ELF-1 (cell line): ENCODE measurements at places on chromosomes 1 and 21.

DNA sequence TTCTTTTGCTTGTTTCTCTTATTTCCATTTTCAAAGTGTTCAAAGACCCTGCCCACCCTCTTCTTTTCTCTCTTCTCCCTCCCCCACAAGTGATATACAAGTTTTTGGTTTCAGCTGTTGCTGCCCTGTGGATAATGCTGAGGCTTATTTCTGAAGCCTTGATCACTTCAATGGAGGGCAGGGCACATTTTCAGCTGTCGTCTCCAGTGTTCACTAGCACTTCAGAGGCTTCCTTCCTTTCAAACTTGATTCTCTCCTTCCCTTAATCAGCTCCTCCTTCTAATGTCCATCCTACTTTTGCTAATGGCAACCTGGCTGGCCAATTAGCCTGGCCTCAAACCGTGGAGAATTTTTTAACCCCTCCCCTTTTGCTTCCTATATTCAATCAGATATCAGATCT lies 435.7 kb upstream of the RUNX1 start:
- DNase-seq, result no peak

- no peak for DNase-seq
Measured at GRCh38 chr1:205309741-205310140, 11.8 kb downstream of the NUAK2 start.

GRCh38 chr1:180366371-180367068 lies 135.9 kb downstream of the ACBD6 start:
- no peak for DNase-seq

- no peak for DNase-seq
Measured at GRCh38 chr1:105072446-105072845, 1322.7 kb downstream of the AMY1C start.

DNA sequence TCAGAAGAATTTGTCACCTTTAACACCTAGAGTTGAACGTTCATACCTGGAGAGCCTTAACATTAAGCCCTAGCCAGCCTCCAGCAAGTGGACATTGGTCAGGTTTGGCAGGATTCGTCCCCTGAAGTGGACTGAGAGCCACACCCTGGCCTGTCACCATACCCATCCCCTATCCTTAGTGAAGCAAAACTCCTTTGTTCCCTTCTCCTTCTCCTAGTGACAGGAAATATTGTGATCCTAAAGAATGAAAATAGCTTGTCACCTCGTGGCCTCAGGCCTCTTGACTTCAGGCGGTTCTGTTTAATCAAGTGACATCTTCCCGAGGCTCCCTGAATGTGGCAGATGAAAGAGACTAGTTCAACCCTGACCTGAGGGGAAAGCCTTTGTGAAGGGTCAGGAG lies 52.3 kb downstream of the UBE4B start:
- DNase-seq, result peak; percentile 56

DNA sequence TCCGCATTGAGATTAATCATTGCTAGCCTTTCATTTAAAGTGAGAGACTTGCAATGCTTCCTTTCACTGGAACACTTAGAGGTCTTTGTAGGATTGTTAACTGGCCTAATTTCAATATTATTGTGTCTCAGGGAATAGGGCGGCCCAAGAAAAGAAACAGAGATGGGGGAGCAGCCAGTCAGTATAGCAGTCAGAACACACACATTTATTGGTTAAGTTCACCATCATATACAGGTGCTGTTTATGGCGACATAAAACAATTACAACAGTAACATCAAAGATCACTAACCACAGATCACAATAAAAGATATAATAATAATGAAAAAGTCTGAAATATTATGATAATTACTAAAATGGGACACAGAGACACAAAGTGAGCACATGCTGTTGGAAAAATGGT lies 29.4 kb downstream of the BARHL2 start:
- DNase-seq, result no peak

DNA sequence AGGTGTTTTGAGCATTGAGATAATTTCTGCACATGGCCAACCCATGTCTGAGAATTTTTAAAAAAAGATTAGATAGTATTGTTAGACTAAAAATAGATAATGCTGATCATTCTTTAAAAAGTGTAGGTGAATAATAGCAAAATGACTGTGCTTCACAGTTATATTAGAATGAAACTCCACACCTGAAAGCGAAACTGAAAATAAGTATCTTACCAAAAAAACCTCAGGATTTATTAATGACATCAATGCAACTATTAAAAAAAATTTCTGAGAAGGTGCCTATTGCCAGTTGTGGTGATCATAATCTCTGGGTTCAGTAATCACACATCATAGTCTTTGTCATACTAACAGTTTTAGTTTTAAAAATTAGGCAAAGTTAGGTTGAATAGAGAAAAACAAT lies 36.5 kb downstream of the PLA2G4A start:
- no peak for DNase-seq

GRCh38 chr1:209870151-209870831 lies 42.5 kb downstream of the UTP25 start:
- DNase-seq, result no peak

- no peak for DNase-seq
Measured at GRCh38 chr1:32878183-32878582, 7.5 kb upstream of the FNDC5 start.

DNA sequence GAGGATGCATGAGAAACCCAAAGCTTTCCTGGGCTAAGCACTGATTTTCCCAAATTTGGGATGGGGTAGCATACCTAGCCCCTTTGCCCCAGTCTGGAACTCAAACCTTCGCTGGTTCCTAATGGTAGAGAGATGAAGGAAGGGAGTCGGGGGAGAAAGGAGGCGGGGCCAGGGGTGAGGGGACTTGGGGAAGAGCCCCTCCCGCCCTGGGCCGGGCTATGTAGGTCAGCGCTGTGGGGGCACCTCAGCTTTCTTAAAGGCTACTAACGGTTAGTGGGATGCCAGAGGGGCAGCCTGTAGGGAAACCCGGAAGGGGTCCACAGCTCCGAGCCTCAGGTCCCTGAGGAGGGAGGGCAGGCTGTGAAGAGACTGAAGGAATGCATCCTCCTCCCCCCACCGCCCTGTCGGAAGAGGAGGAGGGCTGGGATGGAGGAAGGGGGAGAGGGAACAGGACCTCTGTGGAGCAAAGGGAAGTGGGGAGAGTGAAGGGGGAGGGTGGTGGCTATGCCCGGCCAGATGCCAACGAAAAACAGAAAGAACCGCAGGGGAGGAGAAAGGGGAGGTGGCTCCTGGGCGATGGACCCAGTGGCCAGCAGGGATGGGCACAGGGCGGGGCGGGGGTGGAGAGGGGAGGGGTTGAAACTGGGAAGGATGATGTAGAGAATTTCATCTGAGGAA lies 1.3 kb downstream of the CADM3 start:
- DNase-seq, result no peak

DNA sequence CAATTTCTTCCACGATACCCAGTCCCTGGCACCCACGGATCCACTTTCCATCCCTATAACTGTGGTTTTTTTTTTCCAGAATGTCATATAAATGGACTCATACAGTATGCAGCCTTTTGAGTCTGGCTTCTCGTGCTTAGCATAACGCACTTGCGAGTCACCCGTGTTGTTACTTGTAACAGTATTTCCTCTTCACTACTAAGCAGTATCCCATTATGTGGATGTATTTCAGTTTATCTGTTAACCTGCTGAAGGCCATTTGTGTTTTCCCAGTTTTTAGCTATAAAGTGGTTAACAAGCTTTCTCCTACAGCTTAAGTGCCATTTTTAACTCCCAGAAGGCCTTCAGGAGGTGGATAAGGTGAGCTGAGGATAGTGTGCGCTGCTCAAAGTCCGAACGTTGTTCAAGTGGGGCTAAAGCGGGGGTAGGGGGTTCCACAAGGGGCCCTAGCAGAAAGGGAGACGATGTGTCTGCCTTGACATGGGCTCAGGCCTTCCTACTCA lies 829 bp downstream of the ADAR start:
- DNase-seq, result peak; percentile 14

- no peak for DNase-seq
Measured at GRCh38 chr1:36908096-36908495, 126.2 kb downstream of the GRIK3 start.

DNA sequence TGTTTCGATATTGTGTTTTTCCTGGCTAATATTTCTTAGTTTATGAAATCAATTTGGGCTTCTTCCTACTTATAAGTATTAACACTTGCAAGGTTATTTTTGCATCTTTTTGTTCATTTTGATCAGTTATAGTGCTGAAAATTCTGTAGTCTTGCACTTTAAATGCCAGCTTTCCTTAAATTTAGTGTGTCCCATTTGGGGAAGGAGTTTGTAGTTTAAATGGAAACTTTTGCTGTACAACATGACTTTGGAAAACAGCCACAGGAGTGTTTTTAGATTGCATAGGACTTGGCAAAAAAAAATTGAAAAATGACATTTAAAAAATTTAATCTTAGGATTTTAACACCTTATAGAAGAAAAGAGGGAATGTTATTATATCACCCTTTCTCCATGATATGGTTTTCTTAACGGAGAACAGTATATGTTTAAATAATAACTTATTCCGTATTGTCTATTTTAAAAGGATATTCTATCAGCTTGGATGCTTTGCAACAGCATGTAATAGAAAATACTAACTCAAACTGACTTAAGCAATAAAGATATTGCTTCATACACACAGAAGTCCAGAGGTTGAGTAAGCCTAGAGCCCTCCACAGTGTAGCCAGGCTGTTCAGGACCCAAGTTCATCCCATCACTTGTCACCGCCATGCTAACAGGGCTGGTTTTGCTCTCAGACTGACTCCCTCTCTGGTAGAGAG lies 53.8 kb downstream of the LYPLAL1 start:
- no peak for DNase-seq

GRCh38 chr1:34792424-34792823 lies 375 bp upstream of the GJA4 start:
- no peak for DNase-seq

DNA sequence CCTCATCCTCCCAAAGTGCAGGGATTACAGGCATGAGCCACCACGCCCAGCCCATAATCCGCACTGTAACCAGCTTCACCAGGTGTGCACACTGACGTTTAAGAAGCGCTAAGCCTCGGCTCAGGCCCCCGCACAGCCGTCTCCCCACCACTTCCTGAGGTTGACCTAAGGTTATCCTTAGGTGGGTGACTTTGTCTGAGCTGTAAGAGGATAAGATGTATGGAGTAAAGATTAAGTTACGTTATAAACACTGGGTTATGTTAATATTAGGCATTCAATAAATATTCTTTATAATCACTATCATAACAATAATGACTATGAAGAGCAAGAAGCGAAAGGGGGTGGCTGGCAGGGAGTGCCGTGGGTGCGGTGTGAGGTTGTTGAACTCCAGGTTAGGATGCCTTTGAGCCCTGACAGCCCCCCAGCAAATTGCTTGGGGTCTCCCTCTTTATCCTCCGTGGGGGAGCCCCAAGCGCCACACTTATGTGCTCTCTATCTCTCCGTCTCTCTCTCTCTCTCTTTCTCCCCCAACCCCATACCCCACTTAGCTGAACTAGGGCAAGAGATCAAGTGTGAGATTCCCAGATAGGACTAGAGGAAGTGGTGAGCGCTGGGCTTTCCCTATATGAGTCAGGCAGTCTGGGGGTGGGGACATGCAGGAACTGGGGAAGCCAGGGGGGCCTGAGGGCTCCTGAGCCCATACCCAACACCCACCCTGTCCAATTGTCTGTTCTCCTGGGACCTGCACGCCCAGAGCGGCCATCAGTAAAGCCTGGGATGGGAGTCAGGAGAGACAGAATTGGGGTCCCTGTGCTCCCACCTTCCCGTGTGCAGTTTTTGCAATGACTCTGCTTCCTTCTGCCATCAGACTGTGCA lies 7.6 kb downstream of the EFHD2 start:
- DNase-seq, result no peak

DNA sequence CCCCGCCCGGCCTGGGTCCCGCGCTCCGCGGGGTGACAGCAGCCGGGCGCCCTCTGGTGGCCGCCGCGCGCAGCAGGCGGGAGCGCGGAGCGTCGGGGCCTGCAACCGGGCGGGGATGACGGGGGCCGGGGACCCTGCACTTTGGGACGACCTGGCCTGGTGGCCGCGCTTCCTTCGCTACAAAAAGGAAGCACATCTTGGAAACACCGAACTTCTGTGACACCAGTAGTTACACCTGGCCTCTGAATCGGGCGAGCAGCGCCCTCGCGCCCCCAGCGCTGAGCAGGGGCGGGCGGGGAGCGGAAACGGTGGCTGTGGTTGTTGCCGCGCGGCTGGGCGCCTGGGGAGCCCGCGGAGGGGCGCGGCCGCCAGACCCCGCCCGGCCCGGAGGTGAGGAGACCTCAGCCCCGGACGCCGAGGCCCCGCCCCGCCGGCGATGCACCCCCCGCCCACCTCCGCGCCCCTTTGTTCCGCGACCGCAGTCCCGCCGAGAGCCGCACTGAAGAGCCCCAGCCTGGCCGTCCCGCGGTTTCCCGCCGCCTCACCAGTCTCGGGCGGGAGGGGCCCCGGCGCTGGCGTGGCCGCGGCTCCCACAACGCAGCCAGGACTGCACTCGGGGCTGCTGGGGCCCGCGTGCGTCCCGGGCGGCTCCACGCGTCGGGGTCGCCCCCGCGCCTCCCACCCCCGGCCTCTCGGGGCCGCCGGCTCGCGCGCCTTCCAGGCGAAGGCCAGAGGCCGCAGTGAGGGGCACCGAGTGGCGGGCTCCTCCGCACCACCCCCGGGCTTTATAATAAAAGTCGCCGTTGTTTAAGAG lies 59.3 kb downstream of the H3-3A start:
- peak; percentile 85 for DNase-seq

- DNase-seq, result no peak
Measured at GRCh38 chr1:78015148-78015547, 10.4 kb downstream of the DNAJB4 start.

DNA sequence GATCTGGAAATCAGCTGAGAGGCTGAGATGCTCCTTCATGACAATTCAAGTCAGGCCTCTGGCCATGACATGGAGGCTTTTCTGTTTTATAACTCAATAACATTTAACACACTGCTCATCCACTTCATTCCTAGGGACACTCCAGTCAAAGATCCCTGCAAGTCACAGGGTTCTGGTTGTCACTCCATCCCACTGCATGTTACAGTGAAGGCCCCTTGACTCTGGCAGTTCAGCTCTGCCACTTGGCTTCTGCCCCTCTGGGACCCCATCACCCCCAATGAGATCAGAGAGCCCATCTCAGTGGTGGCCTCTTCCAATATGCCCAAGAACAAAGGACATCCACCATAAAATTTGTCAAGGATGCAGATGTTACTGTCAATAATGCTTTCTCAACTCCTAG lies 10.0 kb upstream of the FAM110D start:
- no peak for DNase-seq

- no peak for DNase-seq
Measured at GRCh38 chr1:230011333-230012092, 55.5 kb upstream of the GALNT2 start.

DNA sequence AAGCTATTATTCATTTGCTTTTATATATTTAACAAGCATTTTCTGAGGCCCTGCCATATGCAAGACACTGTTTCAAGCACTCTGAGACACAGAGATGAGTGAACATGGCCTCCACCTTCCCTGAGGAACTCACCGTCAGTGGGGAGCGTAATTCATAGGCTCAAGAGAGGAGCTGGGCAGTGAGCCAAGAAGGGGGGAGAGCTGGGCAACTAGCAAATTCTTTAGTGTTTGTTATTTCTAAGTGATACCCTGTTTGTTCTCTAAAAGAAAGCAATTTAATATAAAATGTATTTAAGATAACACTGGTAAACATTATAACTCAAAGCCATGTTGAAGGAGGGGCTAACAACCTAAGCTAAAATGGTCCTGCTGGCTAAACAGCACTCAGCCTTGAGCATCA lies 119.2 kb upstream of the NGF start:
- no peak for DNase-seq
